ENCODE measurements at places on chromosomes 13 and 19.
A peak's percentile ranks its signal among the peaks of the same experiment; 100 is the strongest.

DNA sequence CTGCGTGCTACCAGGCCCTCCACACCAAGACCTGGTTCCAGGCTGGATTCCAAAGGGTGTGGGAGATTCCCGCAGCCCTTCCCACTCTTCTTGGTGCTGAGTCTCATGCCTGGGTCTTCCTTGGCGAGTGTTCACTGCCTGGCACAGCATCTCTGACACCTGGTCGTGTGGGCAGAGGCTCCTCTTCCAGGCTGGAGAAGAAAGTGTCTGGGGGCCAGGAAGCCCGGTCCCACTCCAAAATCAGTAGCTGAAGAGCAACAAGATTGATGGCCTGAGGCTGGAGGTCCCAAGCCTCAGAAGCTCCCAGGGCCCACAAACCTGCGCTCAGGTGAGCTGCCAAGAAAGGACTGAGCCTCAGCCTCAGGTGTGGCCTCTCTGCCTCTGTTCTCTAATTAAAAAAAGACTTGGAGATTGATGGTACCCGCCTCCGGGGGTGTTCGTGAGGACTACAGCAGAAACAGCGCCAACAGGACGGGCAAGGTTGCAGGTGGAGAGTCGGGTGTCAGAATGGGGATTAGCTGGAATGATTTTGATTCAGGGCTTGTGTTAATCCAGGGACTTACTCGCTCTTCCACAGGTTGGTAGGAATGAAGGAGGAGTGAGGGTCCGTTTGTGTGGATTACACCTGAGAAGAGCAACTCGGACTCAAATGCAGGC, 217.5 kb downstream of the TEX29 start:
- no peak for DNase-seq

GRCh38 chr19:48731452-48731851, 9.0 kb downstream of the RASIP1 start:
- no peak for DNase-seq

GRCh38 chr13:98279473-98280175, 102.6 kb upstream of the RNF113B start:
- DNase-seq: peak; percentile 57

DNA sequence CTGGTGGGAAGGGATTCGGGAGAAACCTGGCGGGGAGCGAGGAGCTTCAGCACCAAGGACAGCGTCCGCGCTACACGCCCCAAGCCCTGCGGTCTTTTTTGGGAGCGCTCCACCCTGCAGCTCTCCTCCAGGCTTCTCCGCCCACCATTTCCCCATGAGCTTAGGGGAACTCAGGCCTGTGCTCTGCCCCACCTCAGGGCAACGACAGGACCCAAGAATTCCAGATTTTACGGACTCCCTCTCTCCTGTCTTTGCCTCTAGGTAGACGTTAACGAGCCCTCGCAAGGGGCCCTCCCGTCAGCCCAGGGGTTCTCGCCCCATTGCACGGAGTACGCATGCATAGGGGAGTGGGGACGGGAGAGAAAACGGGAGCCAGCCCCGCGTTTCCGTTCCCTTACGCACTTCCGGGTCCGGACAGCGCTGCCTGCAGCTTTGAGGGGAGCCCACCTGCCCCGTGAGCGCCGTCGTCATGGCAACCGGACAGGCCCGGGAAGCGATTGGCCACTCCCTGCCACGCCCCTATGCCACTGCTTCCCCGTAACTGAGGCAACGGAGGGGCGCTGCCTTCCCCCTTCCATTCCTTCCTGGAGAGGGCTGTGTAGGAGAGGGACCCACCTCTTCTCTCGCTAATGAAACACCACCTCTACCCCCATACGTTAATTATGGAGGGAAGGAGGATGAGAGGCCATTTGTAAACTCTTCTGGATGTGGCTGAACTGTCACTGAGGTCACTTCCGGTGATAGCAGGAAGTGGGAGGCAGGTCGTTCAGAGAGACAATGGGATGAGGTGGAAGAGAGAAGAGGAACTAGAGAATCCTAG, 20.8 kb downstream of the NOVA2 start:
- no peak for DNase-seq

DNA sequence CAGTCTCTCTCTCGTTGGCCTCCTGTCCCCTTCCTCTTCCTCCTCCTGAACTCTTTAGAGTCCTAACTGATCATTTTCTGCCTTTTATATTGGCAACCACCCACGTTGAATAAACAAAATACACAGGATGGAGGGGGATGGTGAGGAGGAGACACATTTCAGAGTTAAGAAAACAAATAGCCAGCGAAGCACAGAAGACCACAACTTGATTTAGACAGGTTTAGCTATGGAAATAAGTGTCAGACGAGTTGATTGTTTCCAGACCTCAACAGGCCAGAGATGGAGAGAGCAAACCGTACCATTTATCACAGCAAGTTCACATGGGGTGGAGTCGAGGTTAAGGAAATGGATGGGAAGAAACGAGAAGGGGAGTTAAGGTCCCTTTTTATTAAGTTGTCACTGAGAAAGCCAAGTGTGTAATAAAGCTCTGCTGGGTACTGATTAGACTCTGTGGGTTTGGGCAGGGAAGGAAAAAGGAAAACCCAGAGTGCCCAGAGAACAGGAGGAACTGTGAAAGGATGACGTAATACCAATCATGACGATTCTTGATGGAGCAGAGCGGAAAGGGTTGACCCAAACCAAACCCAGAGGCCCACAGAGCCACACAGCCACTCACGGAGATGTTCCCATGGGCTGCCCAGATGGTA, 11.1 kb upstream of the SERP2 start:
- DNase-seq: no peak
